ENCODE measurements at places on chromosomes 3 and 15. TPM values are rescaled to one million over a fixed set of nuclear protein-coding genes. Genes with fewer than 3 reads are reported as not detected.

GRCh38 chr15:90300988-90301706 lies 35.7 kb downstream of the NGRN start:
- DNase-seq = peak; percentile 45

DNA sequence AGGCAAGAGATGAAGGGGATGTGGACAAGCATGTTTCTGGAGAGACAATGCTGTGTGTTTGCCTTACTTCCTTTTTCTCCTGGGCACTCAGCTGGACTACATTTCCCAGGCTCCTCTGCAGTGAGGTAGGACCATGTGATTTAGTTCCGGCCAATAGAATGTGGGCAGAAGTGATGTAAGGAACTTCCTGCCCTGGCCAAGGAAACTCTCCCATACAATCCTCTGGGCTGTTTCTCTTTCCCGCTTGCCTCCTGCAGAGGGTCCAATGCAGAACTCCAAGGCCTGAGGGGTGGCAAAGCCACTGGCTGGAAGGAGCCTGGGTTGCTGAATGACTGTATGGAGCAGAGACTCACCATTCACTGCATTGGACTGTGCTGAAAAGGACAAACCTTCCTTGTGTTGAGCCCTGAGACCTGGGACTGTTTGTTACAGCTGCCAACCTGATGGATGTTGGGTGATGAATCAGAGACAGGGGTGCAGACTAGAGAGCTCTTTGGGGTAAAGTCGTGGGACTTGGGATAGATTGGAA lies 82.7 kb upstream of the SLC6A6 start:
- peak; percentile 61 for DNase-seq

DNA sequence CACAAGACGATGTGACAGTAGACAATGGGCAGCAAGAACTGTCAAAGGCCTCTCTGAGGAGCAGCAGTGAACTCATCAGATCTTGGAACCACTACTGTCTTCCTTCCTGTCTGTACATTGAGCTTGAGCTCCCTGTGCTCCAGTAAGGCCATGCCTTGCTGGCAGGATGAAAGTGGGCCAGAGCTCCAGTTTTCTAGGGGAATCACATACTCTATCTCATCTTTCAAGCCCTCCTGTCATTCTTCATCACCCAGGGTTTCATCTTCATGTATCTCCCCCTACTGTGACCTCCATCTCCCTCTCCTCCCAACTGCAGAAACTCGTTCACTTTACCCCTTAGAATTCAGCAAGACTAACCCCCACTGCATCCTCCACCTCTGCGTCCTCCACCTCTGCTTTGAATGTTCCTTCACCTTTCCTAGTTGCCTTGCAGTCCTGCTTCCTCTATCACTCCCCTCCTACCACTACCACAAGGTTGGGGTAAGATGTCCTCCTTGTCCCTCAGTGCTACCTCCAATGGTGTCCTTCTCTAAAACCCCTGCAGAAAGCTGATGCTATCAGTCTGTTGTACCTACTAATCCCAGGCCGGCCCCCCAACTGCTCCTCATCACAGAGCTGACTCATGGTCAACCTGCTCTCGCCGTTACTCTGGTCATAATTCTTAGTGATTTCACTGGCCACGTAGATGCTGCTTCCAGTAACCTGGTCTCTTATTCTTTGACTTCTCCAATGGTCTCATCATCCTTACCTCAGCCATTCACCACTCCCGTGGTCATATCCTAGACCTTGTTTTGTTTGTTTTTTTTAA lies 22.3 kb downstream of the NKIRAS1 start:
- DNase-seq = no peak

DNA sequence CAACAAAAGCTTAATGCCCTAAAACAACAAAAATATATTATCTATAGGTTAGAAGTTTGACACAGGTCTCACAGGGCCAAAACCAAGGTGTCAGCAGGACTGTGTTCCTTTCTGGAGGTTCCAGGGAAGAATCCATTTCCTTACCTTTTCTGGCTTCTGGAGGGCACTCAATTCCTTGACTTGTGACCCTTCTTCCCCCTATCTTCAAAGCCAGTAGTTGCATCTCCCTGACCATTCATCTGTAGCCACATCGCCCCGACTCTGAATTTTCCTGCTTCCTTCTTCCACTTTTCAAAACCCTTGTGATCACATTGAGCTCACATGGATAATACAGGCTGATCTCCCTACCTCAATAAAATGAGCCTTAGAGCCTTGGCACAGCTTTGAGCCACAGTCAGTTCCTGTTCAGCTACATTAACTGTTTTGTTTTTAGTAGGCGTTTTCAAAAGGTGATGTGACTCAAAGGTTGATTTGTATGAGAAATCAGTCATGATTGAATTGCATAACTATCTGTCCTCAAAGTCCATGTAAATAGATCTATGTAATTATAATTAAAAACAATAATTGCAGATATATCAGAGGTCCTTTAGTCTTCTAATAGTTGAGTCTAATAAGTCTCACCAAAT lies 12.4 kb downstream of the PFN2 start:
- no peak for DNase-seq

DNA sequence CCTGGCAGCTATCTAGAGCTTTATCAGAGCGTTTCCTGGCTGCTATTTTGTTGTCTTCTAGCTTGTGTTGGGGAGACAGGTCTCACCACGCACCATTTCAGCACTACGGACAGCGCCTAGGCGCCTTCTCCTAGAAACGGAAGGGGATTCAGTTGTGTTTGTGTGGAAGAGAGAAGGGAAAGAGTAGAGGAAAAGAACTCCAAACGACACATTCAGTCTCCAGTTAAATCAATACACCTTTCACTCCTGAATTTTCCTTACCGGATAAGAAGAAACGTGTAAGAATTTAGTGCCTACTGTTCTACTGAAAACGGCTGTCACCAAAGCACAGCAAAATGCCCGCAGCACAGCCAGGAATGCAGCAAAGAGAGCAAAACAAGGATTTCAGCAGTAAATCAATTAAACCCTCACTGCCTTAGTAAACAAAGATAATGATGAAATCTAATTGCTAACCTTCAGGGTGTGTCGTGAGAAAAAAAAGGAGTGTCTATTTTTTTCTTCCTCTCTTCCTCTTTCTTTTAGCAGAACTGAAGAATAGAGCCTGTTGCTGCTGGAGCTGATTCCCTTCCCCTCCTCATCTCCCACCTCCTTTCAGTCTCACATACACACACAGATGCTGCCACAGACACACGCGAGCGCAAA lies 412 bp upstream of the CTXN2 start:
- DNase-seq = peak; percentile 91

The ASB14 gene
- total RNA-seq = 0.74 TPM

GRCh38 chr3:39521456-39521855 lies 54.0 kb downstream of the MOBP start:
- no peak for DNase-seq

DNA sequence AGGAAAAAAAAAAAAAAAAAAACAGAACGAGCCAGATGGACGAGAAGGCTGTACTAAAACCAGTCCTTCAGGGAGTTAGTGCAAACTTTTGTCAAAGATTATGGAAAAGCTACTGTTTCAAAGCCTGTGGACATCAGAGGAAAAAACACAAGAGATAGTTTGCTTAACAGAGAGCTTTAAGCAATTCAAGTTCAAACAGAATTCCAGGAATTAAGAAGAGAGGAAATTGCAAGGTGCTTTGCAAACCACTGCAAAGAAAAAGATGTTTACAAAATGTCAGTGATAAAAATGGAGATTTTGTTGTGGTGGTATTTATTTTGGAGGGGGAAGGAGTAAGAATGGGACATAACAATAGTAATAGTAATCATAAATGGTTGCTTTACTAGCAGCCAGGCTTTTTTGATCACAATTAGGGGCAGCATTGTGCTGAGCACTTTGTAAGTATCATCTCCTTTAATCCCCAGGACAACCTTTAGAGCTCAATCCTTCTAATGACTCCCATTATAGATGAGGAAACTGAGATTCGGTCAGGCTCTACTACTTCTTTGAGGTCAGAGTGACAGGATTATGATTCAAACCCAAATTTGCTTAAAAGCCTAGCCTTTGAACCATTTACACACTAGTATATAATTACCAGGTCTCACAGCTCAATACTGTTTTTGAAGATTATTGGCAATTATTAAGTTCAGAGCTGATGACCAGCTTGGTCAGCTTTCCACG lies 22.4 kb upstream of the ARHGEF3 start:
- DNase-seq = no peak

The OXTR gene
- 2.6 TPM for total RNA-seq

The SV2B gene
- total RNA-seq = 1.6 TPM

DNA sequence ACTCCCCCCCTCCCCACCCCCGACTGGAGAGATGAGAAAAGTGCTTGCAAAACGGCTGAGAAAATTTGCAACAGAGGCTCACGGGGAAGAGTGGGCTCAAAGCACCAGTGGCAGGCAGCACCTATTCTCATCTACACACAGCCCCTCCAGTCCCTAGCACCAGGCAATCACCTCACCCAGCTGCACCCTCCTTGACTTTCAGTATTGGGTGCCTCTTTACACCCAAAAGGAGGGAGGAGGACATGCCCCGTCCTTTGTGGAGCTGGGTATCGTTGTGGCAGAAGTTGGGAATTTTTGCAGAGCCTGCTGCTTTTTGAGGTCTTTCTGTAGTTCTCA lies 182.8 kb upstream of the TOPAZ1 start:
- DNase-seq = no peak

The MRPS22 gene
- total RNA-seq = 44.7 TPM

- no peak for DNase-seq
Measured at GRCh38 chr15:33168444-33168843, 26.1 kb downstream of the FMN1 start.

DNA sequence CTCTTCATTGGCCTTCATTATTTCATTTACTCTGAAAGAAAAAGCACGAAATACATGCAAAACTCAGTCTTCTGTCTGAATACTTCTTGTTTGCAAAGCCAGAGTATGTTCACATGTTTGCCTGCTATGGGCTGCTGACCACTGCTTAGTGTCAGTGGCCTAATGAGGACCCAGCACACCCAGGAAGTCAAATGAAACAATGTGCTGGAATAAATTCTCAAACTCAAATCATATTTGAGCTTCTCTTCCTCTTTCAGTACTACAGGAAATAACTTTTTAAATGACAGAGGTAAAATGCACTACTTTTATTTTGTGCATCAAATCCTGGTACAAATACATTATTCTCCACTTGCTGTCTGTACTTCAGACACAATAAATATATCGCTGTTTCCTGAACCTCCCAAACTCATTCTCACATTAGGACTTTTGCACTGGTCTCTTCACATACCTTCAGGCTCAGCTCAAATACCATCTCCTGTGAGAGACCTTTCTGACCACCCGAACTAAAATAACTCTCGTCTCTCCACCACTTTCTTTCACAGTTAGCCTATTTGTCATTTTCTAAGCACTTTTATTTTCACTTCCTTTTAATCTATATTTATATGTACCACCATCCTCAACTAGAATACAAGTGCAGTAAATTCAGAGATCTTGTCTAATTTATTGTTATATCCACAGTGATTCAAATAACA lies 176.8 kb downstream of the TUSC7 start:
- no peak for DNase-seq

DNA sequence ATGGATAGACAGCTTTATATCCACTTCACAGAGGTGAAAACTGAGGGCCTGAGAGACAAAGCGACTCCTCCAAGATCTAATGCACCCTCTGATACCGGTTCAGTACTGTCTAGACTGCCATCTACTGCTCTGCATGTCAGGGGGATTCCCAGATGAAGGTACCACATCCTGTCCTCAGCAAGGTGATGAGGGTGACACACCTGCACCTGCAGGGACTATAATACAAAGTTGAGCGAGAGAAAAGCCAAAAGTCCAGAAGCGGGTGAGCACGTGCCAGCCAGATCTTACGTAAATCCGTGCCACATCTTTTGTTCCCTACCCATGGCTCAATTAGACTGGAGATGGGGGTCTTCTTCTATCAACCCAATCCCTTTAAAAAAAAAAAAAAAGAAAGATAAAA lies 32.4 kb upstream of the HES1 start:
- DNase-seq = no peak

DNA sequence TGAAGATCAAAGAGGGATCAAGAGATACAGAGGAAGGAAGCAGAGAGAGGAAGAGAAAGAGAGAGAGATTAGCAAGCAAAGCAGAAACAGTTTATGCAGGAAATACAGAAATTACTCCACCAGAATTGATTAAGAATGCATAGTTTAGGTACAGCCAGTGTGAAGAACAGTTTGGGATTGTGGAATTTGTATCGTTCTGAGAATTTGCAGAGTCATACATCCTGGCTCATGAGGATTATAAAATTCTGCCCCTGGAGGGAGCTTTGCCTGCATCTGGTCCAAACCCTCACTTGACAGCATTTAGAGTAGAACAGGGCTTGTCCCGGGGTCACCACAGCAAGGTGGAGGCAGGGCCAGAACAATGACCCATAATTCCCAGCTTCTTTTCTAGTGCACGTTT lies 44.1 kb downstream of the MASP1 start:
- DNase-seq = no peak

- DNase-seq = no peak
Measured at GRCh38 chr3:180324791-180325190, 277.2 kb upstream of the TTC14 start.

The ZIC4 gene
- not detected for total RNA-seq

DNA sequence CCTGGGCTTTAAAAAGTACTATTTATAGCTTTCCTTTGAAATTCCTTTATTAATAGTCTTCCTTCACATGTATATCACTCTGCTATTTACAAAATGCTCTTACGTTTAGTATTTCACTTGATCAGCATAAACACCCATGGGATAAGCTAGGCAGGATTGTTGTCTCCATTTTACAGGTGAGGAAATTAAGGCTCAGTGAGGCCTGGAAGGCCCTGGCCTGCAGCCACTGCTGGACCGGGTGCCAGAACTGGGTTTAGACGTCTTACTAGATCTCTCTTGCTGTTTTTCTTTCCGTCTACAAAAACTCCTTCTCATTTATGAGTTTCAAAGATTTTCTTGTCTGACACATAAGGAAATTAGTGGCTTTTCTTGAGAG lies 236.4 kb downstream of the LPP start:
- no peak for DNase-seq

The CPA3 gene
- 2.4 TPM for total RNA-seq

The SATB1 gene
- 21.9 TPM for total RNA-seq

The SEMA6D gene
- 64.5 TPM for total RNA-seq

The TMIE gene
- total RNA-seq = 0.52 TPM

DNA sequence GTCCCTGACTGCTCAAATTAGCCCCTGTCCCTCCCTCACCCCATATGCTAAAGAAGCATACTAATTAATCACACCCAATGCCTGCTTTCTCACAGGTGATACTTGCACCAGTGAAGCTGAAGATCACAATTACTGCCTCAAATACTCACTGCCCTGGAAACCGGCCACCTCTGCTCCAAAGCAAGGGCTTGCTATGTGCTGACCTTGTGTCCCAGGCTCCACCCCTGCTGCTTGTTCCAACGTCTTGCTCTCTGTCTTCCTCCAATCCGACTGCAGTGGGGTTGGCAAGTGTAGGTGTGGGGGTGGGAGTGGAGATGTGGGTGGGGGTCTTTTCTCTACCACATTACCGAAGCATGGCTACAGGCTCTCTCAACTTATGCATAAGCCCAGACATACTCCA lies 55.7 kb upstream of the PSMD6 start:
- DNase-seq = no peak

- no peak for DNase-seq
Measured at GRCh38 chr3:76039431-76039830, 254.1 kb upstream of the ZNF717 start.

- DNase-seq = no peak
Measured at GRCh38 chr15:44261007-44261706, 27.4 kb upstream of the GOLM2 start.

The SOX14 gene
- total RNA-seq = not detected

The STRIT1 gene
- total RNA-seq = not detected

The ATP2C1 gene
- 95.9 TPM for total RNA-seq
